ENCODE measurements at places on chromosomes 5 and 9. TPM values are rescaled to one million over a fixed set of nuclear protein-coding genes. Genes with fewer than 3 reads are reported as not detected.

DNA sequence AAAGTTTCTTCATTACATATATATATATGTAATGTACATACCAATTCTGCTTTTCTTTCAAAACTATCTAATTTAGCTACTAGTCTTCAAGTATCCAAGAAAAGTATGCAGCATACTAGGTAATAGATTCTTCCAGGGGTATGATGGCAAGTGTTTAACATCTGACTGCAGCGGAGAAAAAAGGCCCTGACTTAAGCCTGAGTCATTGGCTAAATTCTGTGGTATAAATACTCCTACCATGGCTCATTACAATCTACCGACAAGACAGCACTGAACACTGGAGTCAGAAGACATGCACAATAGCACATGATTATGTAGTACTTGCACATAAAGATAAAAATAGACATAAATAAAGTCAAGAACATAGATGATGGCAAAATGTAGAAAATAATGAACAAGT lies 439.9 kb downstream of the BRINP1 start:
- no peak for DNase-seq
- no peak overlapping the region for H3K4me3 ChIP-seq
- H3K36me3 ChIP-seq: no peaks in the 10 kb centered on the region
- H3K4me1 ChIP-seq: no peaks in the 10 kb centered on the region

DNA sequence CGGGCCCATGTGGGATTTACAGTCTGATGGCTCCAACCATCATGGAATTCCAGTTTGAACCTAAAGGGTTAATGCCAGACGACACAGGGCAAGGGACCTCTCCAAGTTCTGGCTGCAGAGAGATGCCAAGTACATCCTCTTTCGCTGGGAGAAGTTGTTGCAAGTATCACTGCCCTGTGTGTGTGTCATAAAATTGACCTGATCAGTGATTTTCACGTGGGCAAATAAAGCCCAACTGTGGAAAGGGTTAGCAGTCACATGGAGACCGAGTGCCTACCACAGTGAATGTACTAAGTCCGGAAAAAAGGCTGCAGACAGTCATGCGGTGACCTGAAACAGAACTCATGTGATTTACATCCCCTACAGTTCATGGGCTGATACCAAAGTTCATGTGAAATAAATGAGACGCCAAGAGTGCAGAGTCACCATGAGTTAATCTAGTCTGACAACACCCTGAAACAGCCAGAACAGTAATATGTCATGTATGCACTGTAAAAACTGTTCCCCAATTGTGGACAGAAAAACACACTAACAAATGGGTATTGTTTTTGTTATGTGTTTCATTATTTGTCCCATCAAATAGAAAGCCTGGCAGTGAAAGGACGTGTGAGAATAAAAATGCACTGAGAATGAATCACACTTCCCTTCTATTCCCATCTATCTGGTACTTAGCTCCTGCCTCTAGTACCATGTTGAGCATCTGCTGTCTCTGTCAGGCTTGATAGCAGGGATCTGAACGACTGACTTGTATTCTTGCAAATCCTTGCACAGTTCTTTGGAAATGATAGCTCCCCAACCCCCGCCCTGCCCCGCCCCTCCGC lies 115.7 kb downstream of the SUSD1 start:
- H3K27me3 ChIP-seq: no peaks in the 10 kb centered on the region
- H3K4me3 ChIP-seq: no peak overlapping the region
- peak overlapping the region; percentile 71 for H3K27ac ChIP-seq
- H3K36me3 ChIP-seq: no peaks in the 10 kb centered on the region
- DNase-seq: no peak

DNA sequence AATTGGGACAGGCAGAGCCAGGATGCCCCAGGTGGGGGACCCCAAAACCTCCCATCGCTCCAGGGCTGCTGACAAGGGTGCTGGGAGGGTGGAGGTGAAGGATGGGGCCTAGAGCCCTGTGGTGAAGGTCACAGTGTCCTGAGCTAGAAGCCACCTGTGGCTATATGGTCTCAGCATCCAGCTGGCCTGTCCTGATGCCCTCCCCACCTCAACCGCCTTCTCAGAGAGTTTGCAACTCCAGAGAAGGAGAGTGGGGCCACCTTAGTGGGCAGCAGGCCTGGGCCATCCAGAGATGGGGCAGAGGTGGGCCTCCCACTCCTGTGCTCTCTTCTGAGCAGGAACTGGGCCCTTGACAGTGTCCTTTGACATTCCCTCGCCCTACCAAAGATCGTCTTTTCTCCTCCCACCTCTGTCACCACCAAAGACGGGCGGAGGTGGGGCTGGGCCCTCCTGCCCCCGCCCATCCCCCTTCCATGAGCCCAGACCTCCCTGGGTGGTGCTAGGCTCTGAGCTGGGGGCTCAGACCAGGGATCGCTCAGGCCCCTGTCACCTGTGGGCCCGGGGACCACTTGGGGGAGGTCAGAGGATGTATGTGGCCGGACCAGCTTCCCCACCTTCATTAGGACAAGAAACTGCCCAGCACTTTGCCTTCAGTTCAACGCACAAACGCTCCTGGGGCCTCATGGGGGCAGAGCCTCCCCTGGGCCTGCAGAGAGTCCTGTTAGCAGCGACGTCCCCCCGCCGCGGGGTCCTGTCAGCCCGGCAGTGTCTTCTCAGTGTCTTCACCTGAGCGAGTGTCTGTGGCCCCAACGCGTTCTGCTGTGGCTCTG lies 10.0 kb upstream of the DOLPP1 start:
- H3K4me1 ChIP-seq: no peaks in the 10 kb centered on the region
- no peak overlapping the region for H3K27ac ChIP-seq
- H3K36me3 ChIP-seq: peaks cover 13% of the 10 kb centered on the region
- H3K27me3 ChIP-seq: no peaks in the 10 kb centered on the region
- H3K4me3 ChIP-seq: no peak overlapping the region
- DNase-seq: no peak

DNA sequence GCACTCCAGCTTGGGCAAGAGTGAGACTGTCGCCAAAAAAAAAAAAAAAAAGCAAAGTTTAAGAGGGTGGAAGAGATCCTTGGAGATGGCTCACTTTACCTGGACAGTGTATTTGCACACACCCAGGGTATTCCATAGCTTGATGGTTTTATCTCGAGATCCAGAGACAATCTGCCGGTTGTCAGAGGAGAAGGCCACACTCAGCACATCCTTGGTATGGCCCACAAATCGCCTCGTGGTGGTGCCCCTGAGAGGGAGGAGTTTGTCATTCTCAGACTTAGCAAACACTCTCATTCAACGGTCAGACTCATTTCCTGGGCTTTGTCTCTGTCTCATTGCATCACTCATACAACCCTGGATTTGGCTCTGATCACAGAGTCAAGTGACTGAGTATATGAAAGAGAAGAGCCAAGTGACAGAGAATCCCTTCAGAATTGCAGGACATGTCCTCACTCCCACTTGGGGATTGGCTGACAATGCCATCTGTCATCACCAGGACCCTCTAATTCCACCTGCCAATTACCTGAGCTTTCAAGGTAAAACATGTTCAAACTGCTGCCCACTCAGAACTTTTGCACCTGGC lies 2.2 kb downstream of the RACK1 start:
- peaks cover 61% of the 10 kb centered on the region for H3K36me3 ChIP-seq
- no peak for DNase-seq
- H3K27me3 ChIP-seq: no peaks in the 10 kb centered on the region
- peak overlapping the region; percentile 98 for H3K27ac ChIP-seq
- H3K4me3 ChIP-seq: peak overlapping the region; percentile 72

- no peaks in the 10 kb centered on the region for H3K27me3 ChIP-seq
- H3K4me3 ChIP-seq: no peak overlapping the region
- no peak for DNase-seq
- H3K27ac ChIP-seq: no peak overlapping the region
- peaks cover 32% of the 10 kb centered on the region for H3K36me3 ChIP-seq
These were observed 8.9 kb downstream of the SYNPO start for GRCh38 chr5:150649108-150650020.

GRCh38 chr5:123438902-123439301 lies 15.7 kb upstream of the CEP120 start:
- no peak overlapping the region for H3K4me3 ChIP-seq
- DNase-seq: no peak
- H3K27ac ChIP-seq: peak overlapping the region; percentile 56
- no peaks in the 10 kb centered on the region for H3K27me3 ChIP-seq

GRCh38 chr9:126591922-126592321 lies 21.8 kb upstream of the LMX1B start:
- H3K4me3 ChIP-seq: no peak overlapping the region
- no peaks in the 10 kb centered on the region for H3K4me1 ChIP-seq
- H3K36me3 ChIP-seq: no peaks in the 10 kb centered on the region
- no peak for DNase-seq

- no peaks in the 10 kb centered on the region for H3K27me3 ChIP-seq
- H3K36me3 ChIP-seq: peaks cover 2% of the 10 kb centered on the region
- no peak for DNase-seq
- H3K4me1 ChIP-seq: peaks cover 19% of the 10 kb centered on the region
- peak overlapping the region; percentile 79 for H3K4me3 ChIP-seq
These were observed 952 bp upstream of the AMACR start for GRCh38 chr5:34008802-34009201.

DNA sequence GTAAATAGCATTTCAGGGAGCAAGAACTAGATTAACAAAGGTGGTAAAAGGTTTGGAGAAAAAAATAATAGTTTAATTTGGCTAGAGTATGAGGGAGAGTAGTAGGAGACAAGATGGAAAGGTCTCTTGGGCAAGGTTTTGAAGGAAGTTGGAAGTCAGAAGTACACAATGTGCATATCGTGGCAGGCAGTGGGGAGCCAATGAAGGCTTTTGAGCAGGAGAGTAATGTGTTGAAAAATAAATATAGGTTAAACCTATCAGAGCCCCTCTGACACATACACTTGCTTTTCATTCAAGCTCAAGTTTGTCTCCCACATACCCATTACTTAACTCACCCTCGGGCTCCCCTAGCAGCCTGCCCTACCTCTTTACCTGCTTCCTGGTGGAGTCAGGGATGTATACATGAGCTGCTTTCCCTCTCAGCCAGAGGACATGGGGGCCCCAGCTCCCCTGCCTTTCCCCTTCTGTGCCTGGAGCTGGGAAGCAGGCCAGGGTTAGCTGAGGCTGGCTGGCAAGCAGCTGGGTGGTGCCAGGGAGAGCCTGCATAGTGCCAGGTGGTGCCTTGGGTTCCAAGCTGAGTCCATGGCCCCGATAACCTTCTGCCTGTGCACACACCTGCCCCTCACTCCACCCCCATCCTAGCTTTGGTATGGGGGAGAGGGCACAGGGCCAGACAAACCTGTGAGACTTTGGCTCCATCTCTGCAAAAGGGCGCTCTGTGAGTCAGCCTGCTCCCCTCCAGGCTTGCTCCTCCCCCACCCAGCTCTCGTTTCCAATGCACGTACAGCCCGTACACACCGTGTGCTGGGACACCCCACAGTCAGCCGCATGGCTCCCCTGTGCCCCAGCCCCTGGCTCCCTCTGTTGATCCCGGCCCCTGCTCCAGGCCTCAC lies at the start of gene CA9:
Gene CA9, plus strand, starts transcription at position 797 of the 893 bp plus-strand sequence. Its CDS starts 32 bp downstream, at position 829.
- H3K36me3 ChIP-seq: no peaks in the 10 kb centered on the region
- no peak within 1 kb of the TSS for H3K4me3 ChIP-seq
- H3K27ac ChIP-seq: no peak within 1 kb of the TSS

PCDHB14 gene
- total RNA-seq: 3.0 TPM

MLANA gene
- total RNA-seq: not detected

LHX3 gene
- not detected for total RNA-seq

DNAH5 gene
- total RNA-seq: 4.6 TPM

TSLP gene
- total RNA-seq: 1.7 TPM

EMB gene
- 35.3 TPM for total RNA-seq

XRCC4 gene
- 5.9 TPM for total RNA-seq

PNPLA7 gene
- total RNA-seq: 13.7 TPM
